T-helper 2 cell treated with Interferon-gamma antibody and Interleukin-4, amounts not matched to agents 100 ng/mL and 5 ng/mL, for 36 hours (primary cell): ENCODE measurements at places on chromosomes 2 and 18. TPM values are rescaled to one million over a fixed set of nuclear protein-coding genes. Genes with fewer than 3 reads are reported as not detected.

TMEFF2 gene
- not detected in 2 replicates for total RNA-seq

ALLC gene
- not detected in 2 replicates for total RNA-seq

NEURL3 gene
- total RNA-seq, result 0.16 TPM in 1 of 2 replicates, not detected in the other

CNTNAP5 gene
- not detected in 2 replicates for total RNA-seq

SKOR2 gene
- total RNA-seq, result not detected in 2 replicates

GCKR gene
- total RNA-seq, result not detected in 2 replicates

C2orf66 gene
- 0.20 and 0.41 TPM in 2 replicates for total RNA-seq

PHOSPHO2 gene
- total RNA-seq, result 2.4 and 3.1 TPM in 2 replicates

CTNNA2 gene
- total RNA-seq, result not detected in 2 replicates

HSPD1 gene
- total RNA-seq, result 351 and 353 TPM in 2 replicates

SLC9A4 gene
- 0.11 and 0.18 TPM in 2 replicates for total RNA-seq

ESPNL gene
- 0.05 and 0.14 TPM in 2 replicates for total RNA-seq

ARHGAP15 gene
- total RNA-seq, result 191 TPM in 2 replicates

AMER3 gene
- not detected in 2 replicates for total RNA-seq

KCNJ3 gene
- not detected in 2 replicates for total RNA-seq

CNDP1 gene
- total RNA-seq, result 0.25 TPM in 1 of 2 replicates, not detected in the other

CYRIA gene
- total RNA-seq, result 0.70 and 0.80 TPM in 2 replicates

PROKR1 gene
- total RNA-seq, result not detected in 2 replicates

FECH gene
- total RNA-seq, result 17.0 and 18.1 TPM in 2 replicates

CD302 gene
- total RNA-seq, result 0.27 and 0.34 TPM in 2 replicates

UGT1A4 gene
- total RNA-seq, result not detected in 2 replicates

SCN1A gene
- not detected in 2 replicates for total RNA-seq

CNGA3 gene
- total RNA-seq, result not detected in 2 replicates

ZNF2 gene
- total RNA-seq, result 3.5 and 3.6 TPM in 2 replicates

OXER1 gene
- total RNA-seq, result 0.68 and 0.73 TPM in 2 replicates

CD8B2 gene
- 0.11 TPM in 1 of 2 replicates, not detected in the other for total RNA-seq

DSG2 gene
- total RNA-seq, result 1.2 and 1.3 TPM in 2 replicates

DUSP2 gene
- total RNA-seq, result 24.9 and 25.7 TPM in 2 replicates

CDH7 gene
- total RNA-seq, result not detected in 2 replicates

TGFA gene
- 0.07 TPM in 1 of 2 replicates, not detected in the other for total RNA-seq

KCNS3 gene
- total RNA-seq, result not detected in 2 replicates

GAL3ST2 gene
- total RNA-seq, result 0.23 and 0.61 TPM in 2 replicates

CPLX4 gene
- not detected in 2 replicates for total RNA-seq

TOGARAM2 gene
- total RNA-seq, result 5.9 and 6.3 TPM in 2 replicates

GREB1L gene
- not detected in 2 replicates for total RNA-seq

SLC8A1 gene
- total RNA-seq, result 1.8 and 1.9 TPM in 2 replicates

AGXT gene
- total RNA-seq, result not detected in 2 replicates

REG3G gene
- not detected in 2 replicates for total RNA-seq

MGAT5 gene
- total RNA-seq, result 18.6 and 20.5 TPM in 2 replicates

COBLL1 gene
- total RNA-seq, result 0.02 TPM in 1 of 2 replicates, not detected in the other

RAB27B gene
- total RNA-seq, result 3.4 TPM in 2 replicates

RBBP8 gene
- 77.1 and 79.9 TPM in 2 replicates for total RNA-seq

ANKRD62 gene
- not detected in 2 replicates for total RNA-seq

GGCX gene
- 21.3 and 24.3 TPM in 2 replicates for total RNA-seq

GCA gene
- total RNA-seq, result 10.2 and 11.3 TPM in 2 replicates

CCDC74B gene
- total RNA-seq, result 0.43 and 0.82 TPM in 2 replicates

STARD6 gene
- 0.27 TPM in 1 of 2 replicates, not detected in the other for total RNA-seq

RFTN2 gene
- total RNA-seq, result not detected in 2 replicates

GPR45 gene
- not detected in 2 replicates for total RNA-seq

GLI2 gene
- 0.36 and 0.43 TPM in 2 replicates for total RNA-seq

PHLPP1 gene
- 12.7 and 17.7 TPM in 2 replicates for total RNA-seq

FEV gene
- not detected in 2 replicates for total RNA-seq

UBXN4 gene
- 118 and 138 TPM in 2 replicates for total RNA-seq

NMUR1 gene
- 6.9 and 8.1 TPM in 2 replicates for total RNA-seq

RNF149 gene
- 85.5 and 87.0 TPM in 2 replicates for total RNA-seq

PRADC1 gene
- 9.3 and 10.4 TPM in 2 replicates for total RNA-seq

POLR1B gene
- 45.3 and 46.9 TPM in 2 replicates for total RNA-seq
